Muscle of leg (tissue), 16 donors: ENCODE measurements at places on chromosomes 7 and 10. TPM values are rescaled to one million over a fixed set of nuclear protein-coding genes. Genes with fewer than 3 reads are reported as not detected.

DNA sequence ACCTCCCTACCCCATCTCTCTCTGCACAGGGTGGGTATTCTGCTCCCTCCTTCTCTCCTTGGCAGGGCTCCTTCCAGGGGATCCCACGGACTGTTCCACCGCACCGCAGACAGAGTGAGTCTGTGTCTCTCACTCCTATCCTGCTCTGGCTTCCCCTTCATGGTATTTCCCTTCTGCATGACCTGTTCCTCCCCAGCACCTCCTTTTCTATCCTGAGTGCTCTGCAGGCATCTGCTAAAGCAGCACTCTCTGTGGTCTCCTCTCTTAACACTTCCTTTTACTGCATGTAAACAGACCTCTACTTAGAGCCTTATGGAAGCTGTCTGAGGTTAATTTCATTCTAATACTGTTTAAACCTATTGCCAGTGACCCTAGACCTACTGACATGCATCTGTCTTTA lies 171.5 kb downstream of the CCSER2 start:
- DNase-seq: no peak
- no peak overlapping the region for H3K4me3 ChIP-seq
- H3K36me3 ChIP-seq: no peaks in the 10 kb centered on the region
- H3K4me1 ChIP-seq: no peaks in the 10 kb centered on the region
- no peak overlapping the region for H3K27ac ChIP-seq
- H3K27me3 ChIP-seq: no peaks in the 10 kb centered on the region

DNA sequence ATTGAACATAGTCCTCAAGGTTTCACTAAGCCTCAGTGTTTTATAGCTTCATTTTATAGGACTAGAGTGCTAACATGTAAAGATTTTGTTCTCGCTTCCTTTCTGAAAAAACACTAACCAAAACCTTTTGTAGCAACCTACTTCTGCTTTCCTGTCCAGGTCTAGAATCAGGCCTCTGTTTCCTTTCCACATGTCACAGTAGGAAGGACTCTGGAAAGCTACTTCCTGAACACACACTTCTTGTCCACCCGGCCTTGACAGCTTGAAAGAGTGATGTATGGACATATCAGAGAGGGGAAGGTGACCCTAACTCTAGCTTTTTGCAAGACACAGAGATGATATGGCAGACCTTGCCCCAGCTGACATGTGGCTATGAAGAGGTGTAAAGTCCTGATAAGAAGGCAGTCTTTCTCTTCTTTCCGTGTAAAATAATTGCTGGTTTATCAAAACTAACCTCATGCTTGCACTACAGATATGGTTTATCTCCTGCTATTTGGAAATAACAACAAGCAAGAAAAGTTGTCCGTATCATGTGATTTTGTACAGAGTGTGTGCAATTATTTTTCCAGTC lies 175.4 kb downstream of the SKAP2 start:
- H3K27me3 ChIP-seq: no peaks in the 10 kb centered on the region
- DNase-seq: peak; percentile 48
- H3K4me3 ChIP-seq: no peak overlapping the region
- H3K4me1 ChIP-seq: peaks cover 7% of the 10 kb centered on the region
- H3K27ac ChIP-seq: no peak overlapping the region

DNA sequence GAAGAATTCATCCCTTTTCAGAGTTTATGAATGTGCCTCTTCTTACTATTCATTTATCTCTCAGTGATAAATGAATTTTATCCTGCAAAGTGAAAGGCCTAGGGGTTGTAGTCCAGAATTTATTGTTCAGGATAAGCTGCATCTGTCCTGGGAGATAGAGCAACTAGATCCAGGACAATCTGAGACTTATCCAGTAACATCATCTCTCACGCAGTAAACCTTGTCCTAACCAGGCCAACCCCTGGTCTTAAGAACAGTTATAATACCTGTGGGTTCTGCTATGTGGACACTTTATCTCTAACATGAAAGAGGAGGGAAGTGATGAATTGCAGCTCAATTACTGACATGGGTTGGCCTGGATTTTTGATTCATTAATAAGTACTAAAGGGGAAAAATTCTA lies 287.6 kb downstream of the BMPER start:
- no peak overlapping the region for H3K27ac ChIP-seq
- H3K36me3 ChIP-seq: no peaks in the 10 kb centered on the region
- no peak overlapping the region for H3K4me3 ChIP-seq

DNA sequence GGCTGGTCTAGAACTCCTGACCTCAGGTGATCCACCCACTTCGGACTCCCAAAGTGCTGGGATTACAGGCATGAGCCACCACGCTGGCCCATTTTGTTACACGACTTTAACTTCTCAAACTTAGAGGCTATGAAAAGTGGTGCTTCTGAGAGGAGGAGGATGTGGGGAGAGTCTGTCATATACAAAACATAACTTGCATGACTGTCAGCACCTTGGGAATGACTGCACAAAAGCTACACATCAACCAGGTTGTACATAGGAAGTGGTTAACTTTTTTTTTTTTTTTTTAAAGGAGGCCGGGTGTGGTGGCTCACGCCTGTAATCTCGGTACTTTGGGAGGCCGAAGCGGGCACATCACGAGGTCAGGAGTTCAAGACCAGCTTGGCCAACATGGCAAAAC lies 43.4 kb upstream of the GSDME start:
- H3K4me3 ChIP-seq: no peak overlapping the region
- H3K27me3 ChIP-seq: no peaks in the 10 kb centered on the region
- no peak overlapping the region for H3K27ac ChIP-seq
- DNase-seq: no peak

DNA sequence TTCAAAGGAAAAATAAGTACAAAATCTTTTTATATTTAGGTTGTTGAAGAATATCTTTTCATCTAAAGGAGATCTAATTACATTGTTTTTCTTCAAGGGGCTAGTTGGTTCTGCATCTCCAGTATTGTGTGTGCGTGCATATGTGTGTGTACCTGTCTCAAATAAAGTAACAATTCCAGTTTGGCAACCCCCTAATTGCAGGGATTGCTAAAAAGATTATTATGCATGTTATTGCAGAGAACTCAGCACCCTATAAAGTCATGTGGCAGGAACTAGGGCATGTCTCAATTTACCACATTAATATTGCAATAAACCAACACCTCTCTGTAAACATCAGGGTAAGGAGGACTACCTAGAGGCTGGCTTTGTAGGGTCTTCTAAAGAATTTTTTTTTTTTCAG lies 37.0 kb downstream of the MRPS33 start:
- no peaks in the 10 kb centered on the region for H3K4me1 ChIP-seq
- no peak overlapping the region for H3K27ac ChIP-seq
- no peaks in the 10 kb centered on the region for H3K27me3 ChIP-seq
- no peaks in the 10 kb centered on the region for H3K36me3 ChIP-seq
- DNase-seq: no peak
- no peak overlapping the region for H3K4me3 ChIP-seq

GRCh38 chr7:52450816-52451215 lies 584.6 kb upstream of the POM121L12 start:
- DNase-seq: peak; percentile 35
- no peaks in the 10 kb centered on the region for H3K4me1 ChIP-seq
- H3K27ac ChIP-seq: no peak overlapping the region
- no peak overlapping the region for H3K4me3 ChIP-seq

DNA sequence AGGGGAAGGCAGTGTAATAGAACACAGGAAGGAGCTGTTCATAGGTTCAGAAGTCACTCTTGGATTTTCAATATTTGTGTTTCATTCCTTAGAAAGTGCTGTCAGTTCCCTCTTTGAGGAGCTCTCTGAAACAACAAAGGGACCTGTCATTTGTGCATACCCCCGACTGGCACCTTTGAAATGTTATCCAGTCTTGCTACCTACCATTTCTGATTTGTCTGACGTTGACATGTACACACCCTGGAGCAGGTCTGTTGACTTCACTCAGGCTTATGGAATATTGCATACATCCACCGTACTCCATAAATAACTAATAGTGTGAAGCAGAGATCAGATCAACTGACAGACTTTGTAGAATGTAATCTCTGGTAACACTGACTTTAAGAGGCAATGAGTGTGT lies 189.8 kb downstream of the DPP6 start:
- no peaks in the 10 kb centered on the region for H3K36me3 ChIP-seq
- no peaks in the 10 kb centered on the region for H3K4me1 ChIP-seq
- H3K27me3 ChIP-seq: no peaks in the 10 kb centered on the region
- H3K27ac ChIP-seq: no peak overlapping the region
- no peak overlapping the region for H3K4me3 ChIP-seq
- no peak for DNase-seq

DNA sequence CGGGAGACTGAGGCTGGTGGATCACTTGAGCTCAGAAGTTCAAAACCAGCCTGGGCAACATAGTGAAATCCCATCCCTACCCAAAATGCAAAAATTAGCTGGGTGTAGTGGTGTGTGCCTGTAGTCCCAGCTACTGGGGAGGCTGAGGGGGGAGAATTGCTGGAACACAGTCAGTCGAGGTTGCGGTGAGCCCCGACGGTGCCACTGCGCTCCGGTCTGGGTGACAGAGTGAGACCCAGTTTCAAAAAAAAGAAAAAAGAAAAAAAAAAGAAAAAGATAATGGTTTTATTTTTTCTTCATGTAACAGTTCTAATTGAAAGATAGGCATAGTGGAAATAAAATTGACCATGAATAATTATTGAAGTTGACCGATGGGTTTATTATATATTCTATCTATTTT lies 99.9 kb downstream of the SUGCT start:
- no peak for DNase-seq
- no peak overlapping the region for H3K27ac ChIP-seq
- H3K36me3 ChIP-seq: no peaks in the 10 kb centered on the region
- no peaks in the 10 kb centered on the region for H3K4me1 ChIP-seq
- H3K4me3 ChIP-seq: no peak overlapping the region
- no peaks in the 10 kb centered on the region for H3K27me3 ChIP-seq

DNA sequence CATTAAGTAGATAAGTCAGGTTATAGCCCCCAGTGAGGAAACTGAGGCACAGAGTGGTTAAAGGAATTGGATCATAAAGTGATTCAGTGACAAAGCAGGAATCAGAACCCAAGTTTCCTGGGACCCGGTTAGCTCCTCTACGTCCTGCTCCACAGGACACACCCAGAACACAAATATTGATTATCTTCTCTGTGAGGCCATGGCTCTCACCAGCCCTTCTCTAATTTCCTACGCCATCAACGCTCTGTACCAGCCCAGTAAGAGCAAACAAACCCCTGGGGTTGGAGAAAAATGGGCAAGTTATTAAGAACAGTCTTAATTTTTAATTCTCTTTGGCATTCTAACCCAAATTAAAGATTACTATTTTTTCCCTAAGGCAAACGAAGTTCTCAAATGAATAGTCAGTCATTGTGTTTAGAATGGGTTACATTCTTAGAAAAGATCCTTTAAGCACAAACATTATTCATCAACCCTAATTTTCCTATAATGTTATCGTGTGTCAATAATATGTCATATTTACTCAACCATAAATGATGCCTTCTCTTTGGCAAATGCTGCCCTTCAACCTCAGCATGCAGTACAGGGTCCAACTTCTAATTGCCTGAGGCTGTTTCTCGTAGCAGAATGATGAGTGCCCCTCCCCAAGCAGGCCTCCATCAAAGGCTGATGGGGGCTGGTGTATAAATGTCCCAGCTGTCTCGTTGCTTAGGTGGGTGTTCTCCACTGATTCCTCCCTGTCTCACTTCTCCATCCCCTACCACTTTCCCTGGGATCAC lies 25.4 kb upstream of the TM9SF3 start:
- no peaks in the 10 kb centered on the region for H3K36me3 ChIP-seq
- DNase-seq: no peak
- H3K27ac ChIP-seq: no peak overlapping the region
- H3K4me1 ChIP-seq: peaks cover 2% of the 10 kb centered on the region
- no peaks in the 10 kb centered on the region for H3K27me3 ChIP-seq

- no peaks in the 10 kb centered on the region for H3K4me1 ChIP-seq
- no peaks in the 10 kb centered on the region for H3K27me3 ChIP-seq
- no peak overlapping the region for H3K4me3 ChIP-seq
- H3K36me3 ChIP-seq: no peaks in the 10 kb centered on the region
- DNase-seq: no peak
Observed at GRCh38 chr7:87003872-87004798, 55.3 kb downstream of the ELAPOR2 start.

DNA sequence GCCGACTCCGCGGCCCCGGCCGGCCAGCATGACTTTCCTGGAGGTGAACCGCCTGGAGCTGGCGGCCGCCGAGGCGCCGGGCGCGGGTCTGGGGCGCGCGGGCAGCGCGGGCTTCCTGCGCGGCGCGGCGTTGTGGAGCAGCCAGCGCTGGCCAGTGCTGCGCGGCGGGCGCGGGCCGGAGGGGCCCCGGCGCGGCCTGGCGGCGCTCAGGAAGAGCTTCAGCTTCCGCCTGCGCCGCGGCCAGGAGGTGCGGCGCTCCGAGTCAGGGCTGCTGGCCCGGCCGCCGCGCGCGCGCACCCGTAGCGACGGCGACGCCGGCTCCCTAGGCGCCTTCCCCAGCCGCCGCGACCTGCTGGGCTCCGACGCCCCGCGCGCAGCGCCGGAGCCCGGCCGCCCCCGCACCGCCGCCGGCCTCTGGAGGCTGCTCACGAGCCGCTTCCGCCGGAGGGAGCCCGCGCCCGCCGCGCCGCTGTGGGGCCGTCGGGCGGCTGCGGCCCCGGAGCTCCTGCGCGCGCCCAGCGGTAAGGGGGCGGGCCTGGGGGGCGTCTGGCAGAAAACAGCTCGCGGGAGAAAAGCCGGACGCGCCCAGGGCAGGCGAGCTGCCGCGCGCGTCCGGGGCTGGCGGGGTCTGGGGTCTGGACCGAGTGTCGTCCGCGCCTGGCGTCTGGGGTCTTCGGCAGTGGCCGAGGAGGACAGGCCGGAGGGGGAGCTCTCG lies 29.0 kb downstream of the AGAP3 start:
- H3K4me1 ChIP-seq: peaks cover 27% of the 10 kb centered on the region
- DNase-seq: peak; percentile 57
- peaks cover 49% of the 10 kb centered on the region for H3K36me3 ChIP-seq
- H3K27ac ChIP-seq: no peak overlapping the region

GRCh38 chr7:50141131-50141530 lies 48.1 kb upstream of the ZPBP start:
- no peaks in the 10 kb centered on the region for H3K36me3 ChIP-seq
- H3K4me3 ChIP-seq: no peak overlapping the region
- no peak overlapping the region for H3K27ac ChIP-seq
- peaks cover 3% of the 10 kb centered on the region for H3K27me3 ChIP-seq
- no peaks in the 10 kb centered on the region for H3K4me1 ChIP-seq
- no peak for DNase-seq

DNA sequence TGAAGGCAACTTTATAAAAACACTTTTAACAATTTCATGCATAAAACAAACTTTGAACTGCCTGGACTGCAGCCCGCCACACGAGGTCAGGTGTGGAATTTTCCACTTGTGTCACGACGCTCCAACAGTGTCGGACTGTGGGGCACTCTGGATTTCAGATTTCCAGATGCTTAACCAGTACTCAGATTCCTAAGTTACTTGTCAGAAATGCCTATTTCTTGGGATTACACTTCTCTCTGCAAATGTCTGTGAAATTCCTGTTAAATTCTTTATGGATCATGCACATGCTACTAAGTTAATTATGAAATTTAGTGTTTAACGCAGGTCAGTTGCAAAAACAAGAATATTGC lies 473 bp upstream of the GPER1 start:
- peak overlapping the region; percentile 49 for H3K4me3 ChIP-seq
- H3K27ac ChIP-seq: no peak overlapping the region
- peaks cover 43% of the 10 kb centered on the region for H3K4me1 ChIP-seq
- H3K36me3 ChIP-seq: peaks cover 10% of the 10 kb centered on the region
- no peak for DNase-seq

The DPYSL4 gene
- total RNA-seq: 1.3 TPM

The CCDC3 gene
- 10.5 TPM for total RNA-seq

The AGR2 gene
- total RNA-seq: 7.2 TPM

The ZNF107 gene
- total RNA-seq: 5.9 TPM
